Nasal cavity respiratory epithelium epithelial cell of viscerocranial mucosa (primary cell): ENCODE measurements at places on chromosomes 12 and 14. TPM values are rescaled to one million over a fixed set of nuclear protein-coding genes. Genes with fewer than 3 reads are reported as not detected.

The TMEM229B gene
- total RNA-seq: 0.68 and 4.8 TPM in 2 replicates

The DYNLL1 gene
- 281 and 342 TPM in 2 replicates for total RNA-seq

The GSC gene
- total RNA-seq: not detected in 2 replicates

The JKAMP gene
- 41.7 and 68.4 TPM in 2 replicates for total RNA-seq

The DACT1 gene
- 1.4 and 2.6 TPM in 2 replicates for total RNA-seq

The AKAP5 gene
- under 0.01 and 0.28 TPM in 2 replicates for total RNA-seq

The RHEBL1 gene
- 0.36 and 1.0 TPM in 2 replicates for total RNA-seq

The POLE2 gene
- total RNA-seq: 1.4 and 2.4 TPM in 2 replicates

The POC1B gene
- total RNA-seq: 17.9 and 29.7 TPM in 2 replicates

The SDR9C7 gene
- 0.28 and 2.7 TPM in 2 replicates for total RNA-seq

The TSHR gene
- total RNA-seq: not detected in 2 replicates

The PLEKHD1 gene
- total RNA-seq: 0.07 TPM in 1 of 2 replicates, not detected in the other

The DEGS2 gene
- 1.2 and 3.4 TPM in 2 replicates for total RNA-seq

The OLR1 gene
- under 0.01 TPM in 2 replicates for total RNA-seq

The PPP1R1A gene
- total RNA-seq: not detected in 2 replicates

The GLIPR1L1 gene
- total RNA-seq: not detected in 2 replicates

The MYH7 gene
- total RNA-seq: not detected in 2 replicates

The EGLN3 gene
- total RNA-seq: 7.5 and 58.7 TPM in 2 replicates

The FAM186B gene
- total RNA-seq: 0.34 and 0.57 TPM in 2 replicates

The ASCL4 gene
- not detected in 2 replicates for total RNA-seq

The TAS2R14 gene
- 0.68 and 4.1 TPM in 2 replicates for total RNA-seq

The SAMD15 gene
- total RNA-seq: under 0.01 and 0.21 TPM in 2 replicates

The CABP1 gene
- total RNA-seq: under 0.01 TPM in 1 of 2 replicates, not detected in the other

The RFLNA gene
- 0.34 and 4.0 TPM in 2 replicates for total RNA-seq
